ENCODE measurements at places on chromosomes 13 and 19.

DNA sequence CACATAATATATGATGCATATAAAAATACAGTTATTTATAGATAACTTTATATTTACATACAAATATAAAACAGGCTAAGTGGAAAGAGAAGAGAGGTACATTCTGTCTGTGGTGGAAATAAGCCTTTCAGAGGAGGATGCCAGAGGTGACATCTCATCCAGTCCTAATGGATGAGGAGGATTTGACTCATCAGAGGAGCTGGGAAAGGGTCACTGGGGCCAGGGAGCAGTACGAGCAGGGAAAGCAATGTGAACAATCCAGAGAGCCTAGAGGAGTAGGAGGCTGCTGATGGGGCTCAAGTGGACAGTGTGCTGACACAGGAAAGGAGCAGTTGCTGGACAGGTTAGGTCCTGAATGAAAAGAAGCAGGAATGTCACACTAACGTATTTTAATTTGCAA is 18.6 kb downstream of the NALCN start:
- no peak for DNase-seq

GRCh38 chr19:53664760-53665159 is 33.0 kb downstream of the DPRX start:
- no peak for DNase-seq

- DNase-seq = no peak
These were observed 1747.9 kb upstream of the SPRY2 start for GRCh38 chr13:82088781-82089180.

GRCh38 chr13:66353664-66354063 is 876.5 kb downstream of the PCDH9 start:
- no peak for DNase-seq

- no peak for DNase-seq
These were observed 213.0 kb downstream of the ZIC5 start for GRCh38 chr13:99758460-99759162.

DNA sequence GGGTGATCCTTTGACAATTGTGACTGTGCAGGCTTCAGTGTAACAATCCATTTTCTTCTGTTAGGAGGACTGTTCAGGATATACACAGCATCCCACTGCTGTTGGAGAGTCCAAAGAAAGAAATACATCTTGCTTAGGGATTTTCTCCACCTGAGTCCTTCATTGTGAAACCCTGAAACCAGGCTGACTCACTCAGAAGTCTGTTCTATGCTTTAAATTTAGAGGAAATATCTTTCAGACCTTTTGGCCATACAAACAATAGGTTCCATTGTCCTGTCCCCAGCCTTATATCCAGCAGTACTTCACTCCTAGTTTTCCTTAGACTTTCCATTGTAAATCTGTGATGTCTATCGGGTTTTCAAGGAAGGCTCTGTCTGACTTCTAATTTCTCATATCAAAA is 379.1 kb downstream of the SUCLA2 start:
- no peak for DNase-seq

DNA sequence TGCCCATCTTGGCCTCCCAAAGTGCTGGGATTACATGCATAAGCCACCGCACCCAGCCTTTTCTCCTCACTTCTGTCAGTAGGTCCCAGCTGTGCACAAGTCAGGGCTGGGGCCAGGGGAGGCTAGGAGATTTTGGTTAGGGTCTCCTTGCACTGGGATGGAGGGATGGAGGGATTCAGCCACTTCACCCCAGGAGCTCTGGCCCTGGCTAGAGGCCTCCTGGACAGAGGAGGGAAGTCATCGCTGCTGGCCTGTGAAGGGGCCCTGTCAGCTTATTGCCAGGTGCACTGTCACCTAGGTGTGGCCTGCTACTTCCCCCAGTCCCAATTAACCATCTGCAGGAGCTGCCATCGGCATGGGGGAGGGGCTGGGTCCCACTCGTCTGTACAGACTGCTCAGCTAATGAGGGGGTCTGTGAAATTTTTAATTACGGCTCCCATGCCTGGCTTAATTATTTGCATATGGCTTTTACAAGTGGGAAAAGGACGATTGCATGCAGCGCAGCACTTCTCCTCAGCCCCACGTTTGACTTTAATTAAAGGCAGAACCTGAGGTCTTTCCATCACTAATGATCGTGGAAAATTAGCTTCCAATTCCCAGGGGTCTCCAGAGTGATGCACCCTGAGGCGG is 52.4 kb downstream of the CHST8 start:
- no peak for DNase-seq

DNA sequence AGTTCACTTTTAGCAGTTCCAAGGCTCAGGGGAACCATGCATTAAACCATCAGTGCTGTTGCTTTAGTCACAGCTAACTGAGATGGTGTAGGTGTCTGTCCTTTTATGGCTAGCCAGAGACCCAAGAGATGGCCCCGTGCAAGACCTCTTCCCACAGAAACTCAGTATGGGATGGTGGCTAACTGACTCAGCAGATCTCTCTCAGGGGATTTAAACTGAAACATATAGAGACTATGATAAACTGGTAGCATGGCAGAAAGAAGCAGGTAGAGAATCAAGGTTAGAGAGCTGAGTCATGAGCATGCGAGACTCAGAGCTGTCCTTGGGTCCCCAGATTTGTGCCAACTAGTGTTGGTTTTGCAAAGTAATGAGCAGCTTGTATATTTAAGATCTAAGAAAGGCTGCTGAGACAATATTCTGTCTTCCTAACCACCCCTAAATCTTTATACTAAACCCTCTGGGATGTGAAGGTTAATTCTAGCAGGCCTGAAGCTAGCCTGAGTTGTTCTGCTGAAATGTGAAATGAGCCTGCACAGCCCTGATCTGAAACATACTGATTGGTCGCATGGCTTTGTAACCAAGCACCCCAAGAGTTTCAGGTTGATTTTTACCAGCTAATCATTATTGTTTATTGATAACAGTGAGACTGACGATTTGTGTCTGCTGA is 6.5 kb upstream of the SCEL start:
- DNase-seq = no peak

DNA sequence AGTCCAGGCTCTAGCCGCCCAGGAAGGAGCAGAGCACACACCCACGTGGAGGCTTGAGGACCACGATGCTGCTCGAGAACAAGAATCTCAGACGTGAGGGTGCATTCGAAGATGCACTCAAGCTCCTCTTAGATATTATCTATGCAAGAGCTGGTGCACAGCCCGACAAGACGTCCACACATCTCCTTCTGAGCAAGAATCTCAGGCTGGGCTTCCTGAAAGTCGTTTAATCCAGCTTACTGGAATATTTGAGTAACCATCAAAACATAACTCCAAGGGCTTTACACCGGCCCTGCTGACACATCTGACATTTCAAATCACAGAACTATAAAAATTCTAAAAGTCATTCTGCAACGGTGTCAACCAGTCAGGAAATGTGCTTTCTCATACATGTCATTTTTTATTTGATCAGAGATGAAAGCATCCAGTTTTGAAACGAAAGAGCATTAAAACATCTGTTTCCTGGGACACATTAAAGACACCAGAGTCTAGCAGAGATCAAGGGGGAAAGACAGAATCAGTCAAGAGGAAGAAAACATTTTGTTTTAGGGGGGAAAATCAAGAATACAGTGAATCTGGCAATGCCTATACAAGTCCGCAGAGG is 177.7 kb upstream of the IRS2 start:
- no peak for DNase-seq

DNA sequence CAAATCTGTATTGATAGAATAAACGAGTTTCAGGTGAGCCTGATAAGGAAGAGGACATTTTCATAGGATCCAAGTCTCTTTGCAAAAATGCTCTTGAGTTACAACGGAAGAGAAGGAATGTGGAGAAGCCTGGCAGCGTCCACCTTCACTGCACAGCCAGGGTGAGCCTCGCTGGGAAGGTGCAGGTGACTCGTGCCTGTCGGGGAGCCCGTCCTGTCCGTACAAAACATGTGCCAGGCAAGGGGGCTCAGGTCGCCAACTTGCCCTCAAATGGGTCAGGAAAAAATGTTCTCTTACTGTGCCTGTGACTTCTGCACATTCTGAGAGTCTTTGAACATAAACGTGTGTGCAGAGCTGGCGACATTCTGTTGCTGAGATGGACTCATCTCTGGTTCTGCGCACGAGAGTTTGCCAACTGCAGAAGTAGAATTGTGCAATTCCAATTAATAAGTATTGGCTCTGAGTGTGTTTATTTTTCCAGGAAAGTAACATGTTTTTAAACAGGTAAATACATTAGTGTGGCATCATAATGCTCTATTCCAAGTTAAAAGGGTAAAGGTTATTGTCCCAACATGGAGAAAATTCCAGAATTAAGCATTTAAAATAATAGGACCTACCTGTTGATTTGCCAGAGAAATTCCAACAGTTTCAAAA is 28.6 kb downstream of the NAXD start:
- DNase-seq = no peak

DNA sequence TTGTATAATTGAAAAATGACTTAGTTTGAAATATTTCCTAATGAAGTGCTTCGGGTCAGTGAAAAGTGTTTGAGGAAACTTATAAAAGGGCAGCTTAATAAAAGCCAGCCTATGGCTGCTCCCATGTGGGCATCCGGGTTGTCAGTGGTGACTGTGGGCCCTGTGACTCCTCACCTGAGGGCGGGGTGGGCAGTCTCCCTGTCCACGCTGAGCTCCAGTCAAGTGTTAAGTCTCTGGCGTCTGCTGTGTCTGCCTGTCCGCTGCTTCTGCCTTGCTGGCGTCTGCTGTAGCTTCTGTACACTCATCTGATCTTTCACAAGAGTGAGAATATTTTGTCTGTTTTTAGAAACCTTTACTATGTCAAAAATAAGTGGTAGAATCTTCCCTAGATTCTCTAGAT is 7.1 kb downstream of the LAMP1 start:
- no peak for DNase-seq

DNA sequence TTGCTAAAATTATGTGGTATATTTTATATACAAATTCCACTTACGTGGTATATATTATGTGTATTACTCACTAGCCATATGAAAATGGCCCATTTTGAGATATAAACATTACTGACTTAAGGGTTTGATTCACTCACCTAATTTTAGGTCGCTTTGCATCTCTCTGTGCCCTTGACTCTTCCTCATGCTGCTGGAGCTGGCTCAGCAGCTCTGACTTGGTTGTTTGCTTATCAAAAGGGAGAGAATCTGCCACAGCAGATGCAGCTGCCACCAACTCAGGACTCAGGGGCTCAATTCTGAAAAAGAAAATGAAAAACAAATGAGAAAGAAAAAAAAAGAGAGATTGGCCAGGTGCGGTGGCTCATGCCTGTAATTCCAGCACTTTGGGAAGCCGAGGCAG is 12.2 kb downstream of the MRPS31 start:
- DNase-seq = no peak

DNA sequence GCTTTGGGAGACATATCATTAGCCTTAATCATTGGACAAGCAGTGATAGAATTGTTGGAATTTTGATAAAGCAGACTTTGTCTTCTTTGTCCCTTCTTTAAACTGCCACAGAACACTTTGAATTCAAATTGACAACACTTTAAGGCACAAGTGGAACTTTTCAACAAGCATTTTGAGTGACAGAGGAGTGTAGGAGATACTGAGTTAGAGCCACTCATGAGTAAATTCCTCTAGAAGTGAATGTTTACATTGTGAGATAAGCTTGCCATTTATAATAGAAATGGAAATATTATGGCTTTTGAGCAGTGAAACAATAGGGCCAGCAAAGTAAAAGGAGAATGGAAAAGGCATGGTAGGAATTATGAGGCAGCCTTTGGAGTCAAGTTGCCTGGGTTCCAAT is 515.8 kb downstream of the SLITRK6 start:
- DNase-seq = no peak

DNA sequence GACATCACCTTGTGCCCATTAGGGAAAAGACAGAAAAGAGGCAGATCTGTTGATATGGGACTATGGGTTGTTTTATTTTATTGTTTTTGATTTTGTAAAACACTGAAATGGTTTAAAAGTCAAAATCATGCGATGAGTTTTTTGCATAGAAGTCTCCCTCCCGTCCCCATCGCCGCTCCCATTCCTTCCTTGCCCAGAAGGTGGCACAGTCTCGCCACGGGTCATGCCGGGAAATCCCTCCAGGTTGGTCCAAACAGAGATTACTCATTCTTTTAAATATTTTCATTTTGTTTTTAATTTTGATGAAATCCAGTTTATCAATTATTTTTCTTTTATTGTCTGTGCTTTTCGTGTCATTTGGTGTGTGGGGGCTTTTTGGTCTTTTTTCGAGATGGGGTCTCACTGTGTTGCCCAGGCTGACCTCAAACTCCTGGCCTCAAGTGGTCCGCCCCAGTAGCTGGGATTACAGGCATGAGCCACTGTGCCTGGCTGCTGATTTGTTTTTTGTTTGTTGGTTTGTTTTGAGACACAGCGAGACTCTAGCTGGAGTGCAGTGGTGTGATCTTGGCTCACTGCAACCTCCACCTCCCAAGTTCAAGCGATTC is 9.2 kb downstream of the PGPEP1 start:
- no peak for DNase-seq

GRCh38 chr13:34017231-34017630 is 199.3 kb downstream of the RFC3 start:
- DNase-seq = no peak

DNA sequence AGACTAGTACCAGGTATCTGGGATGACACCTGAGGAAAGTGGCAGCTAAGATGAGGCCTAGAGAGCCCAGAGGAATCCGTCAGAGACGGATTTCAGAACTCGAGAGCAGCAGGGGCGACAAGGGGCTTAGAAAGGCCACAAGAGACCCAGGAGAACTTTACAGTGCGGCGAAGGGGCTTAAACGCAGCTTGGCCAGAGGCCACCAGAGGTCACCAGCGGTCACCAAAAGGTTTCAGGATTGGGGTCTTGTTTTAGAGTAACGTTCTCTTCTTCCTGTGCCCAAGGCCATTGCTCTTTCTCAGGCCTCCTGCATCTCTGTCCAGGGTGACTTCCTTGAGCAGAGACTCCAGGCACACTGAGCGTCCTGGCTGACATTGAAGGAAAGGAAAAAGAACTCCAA is 2.2 kb downstream of the ZSCAN22 start:
- no peak for DNase-seq

GRCh38 chr13:102237230-102237629 is 164.6 kb downstream of the FGF14 start:
- no peak for DNase-seq

- DNase-seq = no peak
These were observed 2.9 kb upstream of the ADPRHL1 start for GRCh38 chr13:113456116-113456702.

GRCh38 chr13:66559093-66559492 is 671.0 kb downstream of the PCDH9 start:
- DNase-seq = no peak

GRCh38 chr19:54203151-54203611 is 2.5 kb downstream of the RPS9 start:
- no peak for DNase-seq

GRCh38 chr19:5694956-5695648 is 5.0 kb downstream of the RPL36 start:
- DNase-seq = no peak

DNA sequence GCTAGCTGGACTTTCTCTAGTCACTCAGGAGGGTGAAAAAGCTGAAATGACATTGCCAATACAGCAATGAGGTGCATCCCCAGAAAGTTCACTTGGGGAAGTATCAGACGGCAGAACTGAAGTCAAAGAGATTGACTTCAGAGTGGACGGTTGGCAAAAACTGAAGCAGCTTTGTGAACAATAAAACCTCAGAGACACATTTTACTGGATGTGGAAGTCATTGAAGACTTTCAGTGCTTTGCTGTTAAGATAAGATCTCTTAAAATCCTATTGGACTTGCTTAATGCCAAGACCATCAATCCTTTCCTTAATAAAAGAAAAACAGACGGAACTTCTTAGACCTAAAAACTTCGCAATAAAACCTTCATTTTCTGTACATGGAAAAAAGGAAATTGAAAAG is 103.7 kb downstream of the ABCC4 start:
- no peak for DNase-seq

- DNase-seq = peak; percentile 79
These were observed 13.3 kb upstream of the ISYNA1 start for GRCh38 chr19:18450931-18451836.

All from activated T-helper 1 cell treated with anti-CD3 and anti-CD28 coated beads, Interleukin-2, amount 50 U/mL, for 16 hours (primary cell).